A549 treated with CORT108297 at 1 μM for 4 hours (cell line): ENCODE measurements at places on chromosomes 16 and 17. TPM values are rescaled to one million over a fixed set of nuclear protein-coding genes. Genes with fewer than 3 reads are reported as not detected.

Gene FAM171A2
- total RNA-seq = 2.5 to 5.2 TPM (median 4.2 TPM) in 5 replicates

Gene MAPK8IP3
- total RNA-seq = 34.2 to 66.6 TPM (median 61.2 TPM) in 5 replicates

Gene MYH8
- not detected in 5 replicates for total RNA-seq

Gene CDC42EP4
- total RNA-seq = 59.6 to 77.9 TPM (median 74.8 TPM) in 5 replicates

Gene TBX6
- 0.08 to 0.34 TPM (median 0.29 TPM) in 5 replicates for total RNA-seq

Gene SDR42E1
- total RNA-seq = 0.84 to 2.0 TPM (median 1.2 TPM) in 5 replicates

Gene RGS11
- 3.5 to 5.6 TPM (median 5.3 TPM) in 5 replicates for total RNA-seq

Gene OR2C1
- not detected in 5 replicates for total RNA-seq

Gene PIPOX
- 0.15 to 0.20 TPM (median 0.17 TPM) in 4 of 5 replicates, not detected in the other for total RNA-seq

Gene TP53TG3
- total RNA-seq = 0.39 to 1.1 TPM (median 0.60 TPM) in 5 replicates

Gene C1QTNF8
- total RNA-seq = not detected in 5 replicates

Gene MT1F
- total RNA-seq = 11.8 to 21.5 TPM (median 13.0 TPM) in 5 replicates

Gene LRRC75A
- total RNA-seq = 0.92 to 1.3 TPM (median 1.0 TPM) in 5 replicates

Gene FBXO39
- not detected in 5 replicates for total RNA-seq

Gene CSF3
- total RNA-seq = 0.06 to 0.30 TPM (median 0.20 TPM) in 4 of 5 replicates, not detected in the other

Gene TPSAB1
- 0.13 TPM in 1 of 5 replicates, not detected in the others for total RNA-seq

Gene HS3ST6
- total RNA-seq = 1.6 to 3.9 TPM (median 3.0 TPM) in 5 replicates

Gene KRT33A
- not detected in 5 replicates for total RNA-seq

Gene LGALS9B
- total RNA-seq = not detected in 5 replicates

Gene CCL4L2
- total RNA-seq = not detected in 5 replicates

Gene TMC6
- 7.4 to 13.1 TPM (median 12.0 TPM) in 5 replicates for total RNA-seq

Gene RNF157
- 5.1 to 6.0 TPM (median 5.7 TPM) in 5 replicates for total RNA-seq

Gene TNS4
- 118 to 182 TPM (median 158 TPM) in 5 replicates for total RNA-seq

Gene PITPNM3
- 1.4 to 2.7 TPM (median 2.0 TPM) in 5 replicates for total RNA-seq
